Stimulated activated CD4-positive, alpha-beta T cell treated with anti-CD3 and anti-CD28 coated beads, Interleukin-1b, Interleukin-23, amount 100 ng/mL, for 4 hours (primary cell): ENCODE measurements at places on chromosomes 2 and 18.

DNA sequence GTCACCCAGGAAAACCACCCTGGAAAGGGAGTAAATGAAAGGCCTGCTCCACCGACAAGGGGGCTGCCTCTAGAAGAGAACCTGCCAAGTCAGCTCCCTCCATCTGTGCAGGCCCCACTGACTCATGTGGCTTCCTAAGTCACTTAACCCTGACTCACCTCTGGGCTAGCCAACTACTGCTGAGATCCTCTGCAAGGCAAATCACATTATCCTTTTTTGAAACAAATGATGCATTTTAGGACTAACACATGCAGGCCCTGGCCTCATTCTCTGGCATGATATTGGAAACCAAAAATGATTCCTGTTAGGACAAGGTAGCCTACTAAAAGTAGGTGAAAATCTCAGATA is 474.6 kb downstream of the EPHA4 start:
- DNase-seq: no peak

DNA sequence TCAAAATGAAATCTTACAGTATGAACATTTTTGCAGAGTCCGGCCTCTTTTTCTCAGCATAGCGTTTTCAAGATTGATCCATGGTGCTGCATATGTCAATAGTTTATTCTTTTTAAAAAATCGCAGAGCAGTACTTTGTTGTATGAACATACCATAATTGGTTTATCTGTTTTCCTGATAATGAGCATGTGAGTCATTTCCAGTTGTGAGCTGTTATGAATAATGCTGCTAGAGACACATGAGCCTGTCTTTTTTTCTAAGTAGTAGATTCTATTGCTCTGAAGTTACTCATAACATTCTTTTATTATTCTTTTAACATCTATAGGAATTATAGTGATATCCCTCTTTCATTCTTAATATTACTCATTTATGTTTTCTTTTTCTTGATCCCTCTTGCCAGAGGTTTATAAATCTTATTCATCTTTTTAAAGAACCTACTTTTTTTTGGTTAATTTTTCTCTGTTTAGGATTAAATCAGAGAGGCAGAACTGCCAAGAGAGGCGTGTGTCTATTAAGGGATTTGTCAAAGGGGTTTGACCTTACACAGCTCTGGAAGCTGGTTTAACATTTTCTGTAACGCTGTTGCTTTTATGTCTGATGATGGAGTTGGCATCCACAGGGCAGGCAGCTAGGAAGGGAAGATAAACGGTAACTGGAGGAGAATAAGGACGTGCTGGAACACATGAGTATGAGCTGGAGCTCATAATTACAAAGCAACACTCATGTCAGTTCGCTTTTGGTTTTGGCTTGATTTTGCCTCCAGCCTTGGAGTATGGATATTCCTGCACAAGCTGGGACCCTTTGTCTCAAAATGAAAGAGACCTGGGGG is 47.4 kb downstream of the MGAT5 start:
- DNase-seq: no peak

- DNase-seq: no peak
Measured at GRCh38 chr18:7037470-7037869, 80.1 kb downstream of the LAMA1 start.

DNA sequence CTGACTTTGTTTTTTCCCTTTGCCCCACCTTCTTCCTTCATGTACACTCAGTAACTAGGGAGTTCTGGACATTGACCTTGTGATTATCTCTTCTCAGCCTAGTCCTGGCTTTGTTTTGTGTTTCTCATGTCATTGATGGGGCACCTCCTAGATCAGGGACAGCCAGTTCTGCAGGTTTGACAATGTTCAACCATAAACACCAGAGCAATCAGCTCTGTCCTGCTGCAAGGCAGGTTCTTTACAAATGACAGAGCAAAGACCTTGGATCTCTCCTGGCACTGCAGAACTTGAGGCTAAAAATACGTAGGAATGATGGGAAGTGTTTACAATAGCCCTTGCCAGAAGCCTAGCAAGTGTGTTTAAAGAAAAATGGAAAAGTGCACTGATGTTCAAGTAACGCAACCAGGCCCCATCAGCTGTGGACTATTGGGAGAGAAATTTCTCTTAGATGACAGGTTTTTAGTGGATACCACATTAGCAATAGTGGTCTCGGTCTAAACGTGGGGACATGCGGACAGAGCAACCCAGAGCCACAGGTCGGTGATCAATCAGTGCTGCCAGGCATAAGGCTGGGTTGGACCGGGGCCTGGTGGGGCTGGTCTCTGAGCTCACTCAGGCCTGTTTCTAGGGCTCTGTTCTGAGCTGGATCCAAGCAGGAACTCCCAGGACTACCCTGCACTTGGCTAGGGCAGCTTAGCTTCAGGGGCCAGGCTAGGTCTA is 76.8 kb downstream of the SOWAHC start:
- no peak for DNase-seq

DNA sequence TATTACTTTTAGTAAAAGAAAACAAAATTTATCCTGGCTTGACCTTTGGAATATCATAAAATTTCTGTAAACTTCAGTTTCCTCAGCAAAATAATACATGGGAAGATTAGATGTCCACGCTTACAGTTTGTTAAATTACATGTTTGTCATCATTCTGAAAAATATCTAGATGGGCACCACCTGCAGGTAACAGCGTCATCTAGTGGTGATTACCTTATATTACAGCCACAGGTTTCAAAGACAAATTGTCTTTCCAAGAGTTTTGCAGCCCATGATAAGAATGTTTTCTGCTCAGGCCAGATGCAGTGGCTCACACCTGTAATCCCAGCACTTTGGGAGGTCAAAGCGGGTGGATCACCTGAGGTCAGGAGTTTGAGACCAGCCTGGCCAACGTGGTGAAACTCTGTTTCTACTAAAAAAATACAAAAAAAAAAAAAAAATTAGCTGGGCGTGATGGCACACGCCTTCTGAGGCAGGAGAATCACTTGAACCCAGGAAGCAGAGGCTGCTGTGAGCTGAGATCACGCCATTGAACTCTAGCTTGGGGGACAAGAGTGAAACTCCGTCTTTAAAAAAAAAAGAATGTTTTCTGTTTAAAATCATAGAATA is 96.3 kb upstream of the RASGRP3 start:
- no peak for DNase-seq

- no peak for DNase-seq
Measured at GRCh38 chr2:151943461-151943860, 115.2 kb upstream of the ARL5A start.

DNA sequence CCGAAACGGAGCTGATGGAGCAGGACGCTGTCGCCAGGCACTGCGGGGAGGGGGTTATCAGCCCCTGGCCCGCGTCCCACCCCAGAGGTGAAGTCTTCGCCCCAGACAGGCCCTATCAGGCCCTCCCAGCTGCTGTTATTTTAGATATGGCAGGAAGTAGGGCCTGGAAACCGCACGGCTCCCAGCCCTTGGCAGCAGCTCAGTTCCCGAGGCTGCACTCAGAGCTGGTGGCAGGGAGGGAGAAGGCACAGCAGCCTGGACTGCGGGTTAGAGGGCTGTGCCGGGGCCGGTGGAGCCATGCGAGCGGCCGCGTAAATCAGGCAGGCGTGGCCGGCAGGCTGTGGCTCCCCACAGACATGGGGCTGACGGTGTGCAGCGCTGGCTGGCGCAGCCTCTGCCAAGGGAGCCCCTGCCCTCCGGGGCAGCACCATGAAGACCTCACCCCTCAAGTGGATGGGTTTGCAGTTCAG is 111.4 kb downstream of the NFATC1 start:
- DNase-seq: no peak

DNA sequence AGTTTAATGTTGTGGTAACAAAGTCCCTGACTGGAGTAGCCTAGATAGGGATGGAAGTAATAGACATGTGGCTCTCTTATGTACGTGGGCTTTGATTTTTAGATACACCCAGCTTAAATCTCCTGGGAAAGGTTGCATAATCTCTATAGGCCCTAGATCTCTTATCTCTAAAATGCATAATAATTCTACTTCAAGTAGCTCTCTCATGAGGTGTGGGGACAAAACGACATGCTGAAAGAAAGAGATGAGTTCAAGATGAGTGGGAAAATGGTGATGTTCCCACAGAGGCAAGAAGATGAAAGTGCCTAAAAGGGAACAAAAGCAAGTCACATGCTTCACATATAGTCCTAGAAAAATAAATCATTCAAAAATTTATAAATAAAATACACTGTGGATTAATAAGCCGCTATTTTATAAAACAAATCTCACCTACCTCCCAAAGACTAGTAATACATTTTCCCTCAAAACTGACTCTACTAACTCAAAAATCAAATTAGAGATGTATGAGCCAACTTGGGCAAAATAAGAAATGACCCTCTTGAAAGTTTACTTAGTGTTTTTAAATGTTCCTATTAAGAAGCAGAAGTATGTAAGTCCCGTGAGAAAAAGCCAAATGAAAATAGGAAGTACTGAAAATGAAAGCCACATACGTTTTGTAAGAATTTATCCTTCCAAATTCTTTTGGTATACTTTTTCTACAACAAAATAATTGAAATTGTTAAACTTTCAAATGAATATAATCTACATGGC is 148.2 kb upstream of the ITGA4 start:
- DNase-seq: no peak

DNA sequence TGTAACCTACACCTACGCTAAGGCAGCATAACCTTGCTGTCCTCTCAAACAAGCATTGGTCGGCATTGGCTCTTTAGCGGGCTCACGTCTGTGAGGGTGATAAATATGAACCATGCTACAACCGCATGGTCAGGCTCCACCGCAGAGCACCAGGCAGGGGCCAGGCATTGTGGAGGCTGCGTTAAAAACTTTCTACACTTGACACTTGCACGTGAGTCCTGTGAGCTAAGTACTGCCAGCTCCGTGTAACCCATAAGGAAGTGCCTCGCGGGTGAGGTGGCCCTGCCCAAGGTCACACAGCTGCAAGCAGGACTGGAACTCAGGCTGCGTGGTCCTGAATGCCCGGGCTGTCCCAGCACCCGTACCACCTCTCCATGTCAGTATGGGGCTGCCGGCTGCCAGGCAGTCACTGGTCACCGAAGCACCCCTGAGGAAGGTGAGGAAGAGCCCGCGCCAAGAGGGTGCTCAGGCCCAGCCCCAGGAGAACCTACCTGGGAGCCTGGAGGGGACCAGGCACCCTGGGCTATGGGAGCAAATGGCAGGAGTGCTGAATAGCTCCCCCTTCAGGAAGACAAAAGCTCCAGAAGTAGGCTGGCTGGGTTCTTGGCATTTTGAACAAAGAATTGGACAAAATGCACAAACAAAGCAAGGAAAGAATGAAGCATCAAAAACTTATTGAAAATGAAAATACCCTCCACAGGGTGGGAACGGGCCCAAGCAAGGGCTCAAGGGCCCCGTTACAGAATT is 271.1 kb upstream of the RAB6C start:
- DNase-seq: no peak

- DNase-seq: no peak
Measured at GRCh38 chr2:217736776-217737550, 265.8 kb downstream of the TNS1 start.

GRCh38 chr2:69309351-69310110 is 77.5 kb downstream of the GFPT1 start:
- DNase-seq: no peak

DNA sequence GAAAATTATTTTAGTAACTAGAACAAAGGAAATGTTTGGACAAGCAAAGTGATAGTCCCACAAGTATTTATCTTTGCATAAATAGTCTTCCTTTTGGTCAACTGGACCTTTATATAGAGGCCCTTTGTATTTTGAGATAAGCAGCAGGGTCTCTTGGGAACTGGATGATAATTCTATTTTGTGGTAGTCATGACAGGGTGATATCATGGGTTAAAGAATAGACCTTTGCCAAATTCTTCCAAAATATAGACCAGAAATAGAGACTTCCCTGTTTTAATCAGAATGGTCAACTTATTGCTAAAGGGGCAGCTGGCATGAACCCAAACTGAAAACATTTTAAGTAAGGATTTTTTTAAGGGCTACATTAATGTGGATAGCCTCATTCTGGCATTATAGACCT is 10.5 kb downstream of the PLEK start:
- DNase-seq: no peak

DNA sequence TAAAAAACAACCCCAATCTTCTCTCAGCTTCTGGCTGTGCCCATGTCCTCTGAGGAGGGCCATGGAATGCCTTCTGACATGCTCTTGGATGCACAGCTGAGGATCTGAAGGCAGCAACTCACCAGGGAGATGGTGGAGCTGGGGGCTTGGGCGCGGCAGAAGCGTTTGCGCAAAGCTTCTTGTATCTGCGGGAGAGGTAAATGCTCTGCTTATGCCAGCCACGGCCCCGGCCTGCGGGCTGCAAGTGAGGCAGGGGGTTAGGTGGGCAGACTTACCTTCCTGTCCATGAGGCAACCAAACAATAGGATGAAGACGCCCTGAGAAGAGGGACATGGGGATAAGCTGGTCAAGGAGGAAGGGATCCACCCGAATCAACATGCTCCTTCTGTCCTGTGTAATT is 36.0 kb upstream of the SELENOI start:
- DNase-seq: no peak

- no peak for DNase-seq
Measured at GRCh38 chr2:188131281-188131680, 160.4 kb upstream of the GULP1 start.

GRCh38 chr18:61734396-61734795 is 158.4 kb downstream of the RNF152 start:
- no peak for DNase-seq

DNA sequence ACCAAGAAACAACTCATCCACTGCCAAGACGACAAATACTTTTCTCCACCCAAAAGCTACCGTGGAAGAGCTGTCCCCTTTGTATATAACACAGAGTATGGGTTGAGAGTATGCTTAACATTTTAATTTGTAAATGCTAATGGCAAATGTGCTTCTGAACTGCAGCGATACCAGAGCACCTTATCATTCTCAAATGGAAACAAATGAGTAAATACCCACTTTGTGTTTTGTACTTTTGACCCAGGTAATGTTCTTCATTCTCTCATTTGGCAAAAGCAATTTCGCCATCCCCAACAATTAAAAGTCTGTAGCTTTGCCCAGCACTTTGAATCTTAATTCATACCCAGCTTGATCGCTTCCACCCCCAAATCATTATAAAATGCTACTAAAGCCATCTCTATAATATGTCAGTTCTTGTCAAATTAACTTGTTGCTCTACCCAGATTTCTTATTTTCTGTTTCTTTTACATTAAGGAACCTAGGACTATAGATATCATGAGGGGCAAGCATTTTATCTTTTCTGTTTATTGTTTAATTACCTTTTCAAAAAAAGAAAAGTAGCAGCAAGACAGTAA is 6.2 kb upstream of the POU3F3 start:
- no peak for DNase-seq

- DNase-seq: no peak
Measured at GRCh38 chr2:165876712-165877111, 76.9 kb downstream of the TTC21B start.

DNA sequence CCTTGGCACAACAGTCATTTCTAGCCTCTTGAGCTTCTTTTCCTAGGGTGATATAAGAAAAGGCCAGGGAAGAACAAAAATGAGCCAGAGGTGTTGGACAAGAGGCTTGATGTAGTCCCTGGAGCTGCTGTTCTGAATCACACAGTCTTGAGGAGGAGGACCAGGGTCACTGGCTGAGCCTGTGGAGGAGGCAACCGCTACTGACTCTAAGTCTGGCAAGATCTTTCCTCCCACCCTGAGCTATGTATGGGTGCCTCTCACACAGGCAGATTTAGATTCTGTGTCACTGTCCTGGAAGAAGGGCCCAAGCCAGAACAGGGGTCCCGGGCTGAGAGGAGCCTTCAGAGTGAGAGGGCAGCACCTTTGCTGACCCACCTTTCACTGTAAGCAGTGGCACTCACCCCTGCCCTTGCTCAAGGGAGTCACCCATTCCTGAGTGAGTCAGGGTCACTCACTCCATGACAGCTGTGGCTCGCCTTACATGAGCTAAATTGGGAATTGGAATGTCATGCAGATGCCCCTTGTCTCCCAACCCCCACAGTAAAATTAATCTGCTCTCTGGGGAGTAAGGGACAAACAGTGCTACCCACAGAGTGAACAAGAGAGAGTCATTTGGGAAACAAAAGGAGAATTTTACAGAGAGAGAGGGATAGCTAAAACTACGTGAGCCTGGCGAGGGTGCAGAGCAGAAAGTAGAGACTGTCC is at the start of gene TRIM54:
Gene TRIM54 (plus strand): TSS at position 575 of the 705 bp plus-strand sequence. CDS start 303 bp downstream, outside the sequence.
- DNase-seq: no peak
